Activated CD8-positive, alpha-beta memory T cell treated with anti-CD3 and anti-CD28 coated beads for 4 hours (primary cell): ENCODE measurements at places on chromosomes 4 and X.

- no peak for DNase-seq
These were observed 115.6 kb downstream of the LARP7 start for GRCh38 chr4:112752510-112752909.

- DNase-seq = no peak
These were observed 38.9 kb downstream of the ATP8A1 start for GRCh38 chr4:42618023-42618422.

DNA sequence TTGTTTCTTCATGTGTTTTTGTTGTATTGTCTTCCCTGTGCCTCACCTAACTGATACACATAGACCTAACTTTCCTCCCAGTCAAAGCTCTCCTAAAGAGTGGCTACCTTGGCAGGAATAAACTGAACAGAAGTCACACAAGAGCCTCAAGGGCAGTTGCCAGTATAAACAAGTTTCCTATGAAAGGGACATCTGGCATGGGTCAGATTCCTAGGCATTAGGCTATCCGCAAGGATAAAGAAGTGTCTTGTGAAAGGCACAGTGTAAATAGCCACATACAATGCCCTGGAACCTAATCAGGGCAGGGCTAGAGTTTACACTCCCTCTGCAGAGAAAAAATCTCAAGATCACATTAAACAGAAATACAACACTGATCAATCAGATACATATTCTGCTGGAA, 220.8 kb downstream of the SPANXN3 start:
- no peak for DNase-seq

DNA sequence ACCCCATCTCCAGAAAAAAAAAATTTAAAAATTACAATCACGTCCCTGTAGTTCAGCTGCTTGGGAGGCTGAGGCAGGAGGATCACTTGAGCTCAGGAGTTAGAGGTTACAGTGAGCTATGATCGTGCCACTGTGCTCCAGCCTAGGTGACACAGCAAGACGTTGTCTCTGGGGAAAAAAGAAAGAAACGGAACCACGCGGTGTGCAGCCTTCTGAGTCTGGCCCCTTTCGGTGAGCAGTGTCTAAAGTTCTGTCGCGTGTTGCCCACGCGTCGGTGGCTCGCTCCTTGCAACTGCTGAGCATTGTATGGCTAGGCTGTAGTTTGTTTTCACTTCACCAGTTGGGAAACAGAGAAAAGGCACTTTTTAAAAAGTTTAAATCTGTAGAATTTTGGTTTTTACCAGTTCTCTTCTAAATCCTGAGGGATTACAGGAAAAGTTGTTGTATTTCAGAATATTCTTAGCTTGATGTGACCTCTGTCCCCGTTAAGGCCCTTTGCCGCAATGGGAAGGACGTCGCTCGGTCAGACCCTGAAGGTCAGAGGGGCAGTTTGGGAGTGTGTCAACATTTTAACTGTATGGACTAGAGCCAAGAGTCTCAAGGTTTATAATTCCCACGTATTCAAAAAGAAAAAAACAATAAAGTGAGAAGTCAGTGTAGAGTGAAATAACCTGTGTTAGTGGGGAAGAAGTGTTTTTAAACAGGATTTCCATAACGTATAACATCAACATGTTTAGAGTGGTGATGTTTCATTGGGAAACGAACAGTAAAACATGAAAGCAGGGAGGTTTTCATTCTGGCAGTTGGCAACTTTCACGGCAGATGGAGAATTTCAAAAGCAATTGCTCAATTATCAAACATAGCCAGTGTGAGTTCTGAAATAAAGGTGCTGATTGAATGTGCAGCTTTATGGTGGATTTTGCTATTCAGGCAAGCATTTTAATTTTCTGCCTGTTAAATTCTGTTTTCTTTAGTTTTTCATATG, 45.8 kb upstream of the MSANTD1 start:
- DNase-seq = no peak

- no peak for DNase-seq
These were observed 6.5 kb upstream of the GPR101 start for GRCh38 chrX:137040113-137040794.

- DNase-seq = no peak
These were observed 605 bp upstream of the CDKL2 start for GRCh38 chr4:75630937-75631329.

GRCh38 chr4:95267081-95267480, 281.7 kb downstream of the UNC5C start:
- DNase-seq = no peak

- DNase-seq = no peak
These were observed 1283.8 kb upstream of the PABPC4L start for GRCh38 chr4:135485371-135485770.

- no peak for DNase-seq
These were observed 254.2 kb downstream of the KCTD8 start for GRCh38 chr4:44194365-44194764.

GRCh38 chr4:25654971-25655963, at the start of gene SLC34A2:
TSS of gene SLC34A2 (plus strand) at chr4:25655851. CDS start at chr4:25662501, 6,650 bp downstream.
- DNase-seq = no peak

- no peak for DNase-seq
These were observed 64.2 kb downstream of the SPINK2 start for GRCh38 chr4:56757261-56757746.

DNA sequence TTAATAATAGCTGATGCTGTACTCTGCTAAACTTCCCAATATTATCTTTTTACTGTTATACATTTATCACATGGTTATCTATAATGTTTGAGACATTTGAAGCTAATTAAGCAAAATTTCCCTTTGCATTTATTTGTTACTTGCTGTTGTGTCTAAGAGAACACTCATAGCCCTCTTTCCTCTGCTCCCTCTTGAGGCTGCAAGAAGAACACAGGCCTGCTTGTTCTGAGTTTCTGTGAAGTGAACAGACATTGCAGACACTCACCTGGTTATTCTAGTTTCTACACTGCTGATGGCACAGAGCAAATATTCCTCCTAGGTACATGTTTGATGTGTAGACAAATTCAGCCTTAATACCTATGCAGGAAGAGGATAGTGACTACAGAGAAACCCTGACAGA, 367.8 kb downstream of the GASK1B start:
- no peak for DNase-seq

DNA sequence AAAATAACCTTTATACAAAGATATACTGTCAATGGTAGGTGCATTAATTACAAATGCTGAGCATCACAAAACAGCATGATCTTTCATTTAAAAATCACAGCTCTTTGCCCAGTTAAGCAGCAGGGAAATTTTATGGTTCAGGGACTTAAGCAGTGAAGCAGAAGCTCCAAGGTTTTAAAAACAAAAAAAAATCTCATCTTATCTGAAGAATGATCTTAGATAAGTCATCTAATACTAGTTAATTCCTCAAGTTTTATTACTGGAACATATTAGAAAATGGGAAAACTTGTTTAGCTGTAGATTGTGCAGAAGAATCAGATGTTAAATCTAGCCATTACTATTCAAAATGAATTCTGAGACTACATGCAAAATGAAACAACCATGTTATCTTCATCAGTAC, 289.9 kb downstream of the GASK1B start:
- no peak for DNase-seq

DNA sequence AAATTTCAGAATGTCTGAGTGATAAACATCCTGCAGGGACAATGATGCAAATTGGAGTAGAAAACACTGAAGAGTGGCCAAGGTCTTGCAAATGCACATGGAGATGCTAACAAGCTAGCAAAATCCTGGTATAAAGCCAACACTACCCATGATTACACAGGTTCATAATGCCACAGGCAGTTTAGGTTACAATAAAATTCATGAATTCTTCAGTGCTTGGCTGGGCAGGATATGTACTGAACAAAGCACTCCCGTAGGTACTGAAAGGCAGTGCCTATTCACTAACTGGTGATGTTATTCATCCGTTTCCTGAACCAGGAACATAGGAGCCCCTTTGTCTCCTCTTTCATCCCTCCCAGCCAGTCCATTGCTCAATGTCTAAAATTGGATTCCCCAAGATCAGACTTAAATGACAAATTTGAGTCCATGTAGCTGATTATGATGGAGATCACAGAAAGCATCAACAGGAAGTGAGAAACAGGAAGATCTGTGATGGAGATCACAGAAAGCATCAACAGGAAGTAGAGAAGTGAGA, 244.5 kb downstream of the DMD start:
- no peak for DNase-seq

DNA sequence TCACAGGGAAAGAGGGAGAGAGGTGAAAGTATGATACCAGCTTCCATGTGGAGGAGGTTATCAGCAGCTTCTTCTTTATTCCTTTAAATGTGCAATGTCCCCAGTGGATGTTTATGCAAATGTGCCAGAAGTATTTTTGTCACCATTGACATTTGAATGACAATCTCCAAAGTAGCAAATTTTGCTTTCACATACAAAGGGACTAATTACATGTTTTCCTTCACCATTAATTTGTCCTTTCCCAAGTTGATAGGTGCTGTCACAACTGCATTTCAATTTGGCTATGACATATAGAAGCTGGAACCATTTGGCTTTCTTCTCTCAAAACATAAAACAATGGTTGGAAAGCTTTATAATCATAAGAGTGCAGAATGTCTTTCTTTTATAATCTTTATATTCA, 469.0 kb upstream of the NWD2 start:
- DNase-seq = no peak

- no peak for DNase-seq
These were observed 192.4 kb downstream of the STPG2 start for GRCh38 chr4:97950836-97951235.

DNA sequence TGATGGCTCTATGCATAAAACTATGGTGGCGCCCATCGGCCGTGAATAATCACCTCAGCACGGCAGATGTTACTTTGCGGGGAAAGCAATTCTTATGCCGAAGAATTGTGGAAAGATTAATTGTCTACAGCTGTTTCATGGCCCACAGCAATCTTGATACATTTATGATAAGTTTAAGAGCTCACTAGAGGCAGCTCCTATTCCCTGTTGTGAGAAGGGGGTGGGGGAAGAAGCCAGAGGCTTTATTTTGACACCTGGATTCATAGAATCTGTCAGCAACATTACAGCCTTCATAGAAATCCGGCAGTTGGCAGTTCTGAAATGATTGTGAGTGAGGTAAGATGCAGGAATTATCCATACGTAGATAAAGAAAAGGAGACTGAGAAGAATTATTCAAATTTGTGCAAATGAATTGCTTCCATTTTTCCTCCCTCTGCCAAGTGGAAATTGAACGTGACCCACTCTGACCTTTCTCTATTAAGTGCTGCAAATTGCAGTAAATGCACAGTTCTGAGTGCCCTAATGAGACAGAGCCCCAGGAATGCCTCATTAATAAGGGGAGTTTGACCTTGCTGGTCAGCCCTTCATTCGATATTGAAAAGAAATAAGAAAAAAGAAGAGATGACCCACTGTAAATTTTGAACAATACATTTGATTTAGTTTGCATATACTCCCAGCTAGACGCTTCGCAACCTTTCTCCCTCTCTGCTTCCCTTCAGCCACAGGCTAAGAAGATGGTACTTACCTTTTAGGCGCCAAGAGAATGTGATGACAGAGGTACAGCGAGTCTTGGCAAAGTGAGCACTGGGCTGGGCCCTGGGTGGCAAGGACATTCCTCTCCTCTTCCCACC, 188.8 kb downstream of the GPAT3 start:
- no peak for DNase-seq

DNA sequence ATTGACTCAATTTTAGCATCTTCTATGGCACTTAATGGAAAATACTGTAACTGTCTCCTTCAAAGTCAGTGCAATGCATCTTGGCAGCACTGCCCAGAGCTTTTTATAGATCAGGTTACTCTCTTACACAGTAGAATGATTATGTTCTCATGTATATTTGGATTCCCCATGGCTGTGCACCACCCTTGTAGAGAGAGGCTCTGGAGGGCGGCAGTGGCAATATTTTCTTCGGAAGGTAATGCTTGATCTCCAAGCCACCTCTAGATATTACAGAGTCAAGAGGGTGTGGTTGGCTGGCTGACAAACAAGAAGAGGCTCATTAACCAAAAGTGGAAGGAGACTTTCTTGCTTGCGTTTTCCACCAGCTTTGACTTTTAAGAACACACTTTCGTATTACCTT, 72.8 kb upstream of the ARSJ start:
- DNase-seq = no peak

DNA sequence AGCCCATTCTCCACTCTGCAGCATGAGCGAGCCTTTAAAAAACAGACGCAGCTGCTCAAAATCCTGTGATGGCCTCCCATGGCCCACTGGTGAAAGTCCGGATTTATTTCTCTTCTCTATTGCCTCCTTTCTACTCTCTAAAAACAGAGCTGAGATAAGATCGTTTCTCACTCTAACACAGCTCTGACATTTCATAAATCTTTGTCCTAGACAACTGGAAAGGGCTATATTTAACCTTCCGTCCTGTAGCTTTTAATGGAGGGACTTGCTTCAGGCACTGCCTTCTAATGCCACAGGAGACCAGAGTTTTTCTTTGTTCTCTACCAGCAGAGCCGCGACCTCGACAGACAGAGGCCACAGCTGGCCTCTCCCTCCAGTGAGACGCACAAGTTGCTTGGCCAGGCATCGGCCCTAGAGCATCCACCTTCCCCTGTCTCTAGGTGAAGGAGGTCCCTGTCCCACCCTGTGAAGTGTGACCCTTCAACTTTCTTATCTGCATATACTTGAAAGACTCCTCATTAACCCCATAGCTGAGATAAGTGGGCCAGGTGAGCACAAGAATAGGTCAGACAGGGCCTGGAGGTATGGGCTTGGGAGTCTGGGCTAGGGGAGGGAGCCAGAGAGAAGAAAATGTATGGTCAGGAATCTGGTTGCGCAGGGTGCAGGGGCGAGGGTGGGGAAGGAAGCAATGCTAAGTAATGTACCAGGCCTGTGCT, 50.0 kb downstream of the RTL5 start:
- no peak for DNase-seq

GRCh38 chr4:106297245-106298035, 18.6 kb downstream of the TBCK start:
- DNase-seq = no peak

DNA sequence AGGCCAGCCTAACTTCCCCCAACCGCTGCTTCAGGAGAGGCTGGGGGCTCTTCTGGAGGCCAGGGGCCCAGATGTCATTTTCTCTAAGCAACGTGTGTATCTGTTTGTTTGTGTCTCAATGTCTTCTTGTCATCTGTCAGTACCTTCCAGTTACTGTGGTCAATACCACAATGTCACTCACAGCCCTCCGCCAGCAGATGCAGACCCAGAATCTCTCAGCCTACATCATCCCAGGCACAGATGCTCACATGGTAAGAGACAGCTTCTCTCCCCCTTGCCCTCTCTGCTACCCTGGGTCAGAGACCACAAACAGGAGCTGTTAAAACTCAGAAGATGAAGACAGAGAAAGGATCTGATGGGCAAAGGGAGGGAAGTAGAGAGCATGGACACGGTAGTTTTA, 5.0 kb downstream of the XPNPEP2 start:
- no peak for DNase-seq

DNA sequence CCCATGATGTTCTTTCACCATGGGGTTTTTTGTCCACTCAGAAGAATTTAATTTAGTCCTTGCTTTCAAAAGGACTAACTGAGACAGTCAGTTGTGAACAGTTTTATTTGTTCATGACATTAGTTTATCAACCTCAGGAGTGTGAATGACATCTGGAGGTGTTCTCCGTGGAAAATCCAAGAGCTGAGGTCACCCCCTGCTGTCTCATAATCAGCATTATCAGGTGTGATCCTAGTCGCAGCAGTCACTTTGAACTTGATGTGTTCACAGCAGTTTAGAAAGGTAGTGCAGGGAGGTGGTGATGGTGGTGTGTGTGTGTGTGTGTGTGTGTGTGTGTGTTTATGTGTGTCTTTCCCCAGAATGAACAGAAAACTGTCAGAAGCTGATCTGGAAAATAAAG, 1760.8 kb upstream of the PCDH10 start:
- DNase-seq = no peak

- no peak for DNase-seq
These were observed 112.6 kb downstream of the LINC00632 start for GRCh38 chrX:140822184-140822583.
